ENCODE measurements at places on chromosomes 5 and 9.

DNA sequence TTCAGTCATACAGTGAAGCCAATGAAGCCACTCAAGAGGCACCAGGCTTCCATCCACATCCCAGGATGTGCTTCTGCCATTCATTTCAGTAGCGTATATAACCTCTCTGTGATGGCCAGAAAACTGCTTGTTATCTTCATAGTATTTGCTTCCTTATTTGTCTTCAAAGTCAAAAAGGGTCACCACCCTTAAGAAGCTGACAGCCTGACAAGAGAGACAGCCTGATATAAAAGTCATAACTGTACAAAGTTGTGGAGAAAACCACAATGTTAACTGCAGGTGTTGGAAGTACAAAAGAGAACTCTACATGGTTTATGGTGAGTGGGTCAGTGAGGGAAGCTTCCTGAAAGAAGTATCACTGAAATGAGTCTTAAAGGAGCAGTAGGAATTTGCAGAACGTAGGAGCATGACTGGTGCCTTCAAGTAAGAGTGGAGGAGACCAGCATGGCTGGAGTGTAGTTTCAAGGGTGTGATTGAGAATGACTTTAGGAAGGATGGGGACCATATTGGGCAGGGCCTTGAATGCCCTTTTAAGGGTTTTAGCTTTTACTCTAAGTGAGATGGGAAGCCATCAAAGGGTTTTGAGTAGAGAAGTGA is 33.7 kb downstream of the NIM1K start:
- DNase-seq: no peak

GRCh38 chr9:132018957-132019405 is 60.7 kb downstream of the MED27 start:
- peak; percentile 87 for DNase-seq

- DNase-seq: no peak
These were observed 92.8 kb upstream of the LRRTM2 start for GRCh38 chr5:138967791-138968448.

DNA sequence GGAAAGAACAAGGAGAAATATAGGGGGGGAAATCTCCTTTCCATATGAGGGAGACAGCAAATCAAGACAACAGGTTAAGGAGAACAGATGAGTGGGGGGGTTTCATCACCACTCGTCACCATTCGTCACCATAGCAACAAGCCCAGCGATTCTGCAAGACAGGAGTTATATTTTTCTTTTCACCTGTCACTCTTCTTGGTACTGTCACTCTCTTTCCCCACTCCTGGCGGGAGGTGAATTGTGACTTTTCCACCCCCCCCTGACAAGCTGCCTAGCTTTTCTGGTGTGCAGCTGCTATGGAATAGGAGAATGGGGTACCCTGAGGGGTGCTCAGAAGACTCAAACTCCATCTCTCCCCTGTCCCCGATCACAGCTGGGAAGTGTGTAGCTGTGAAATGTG is 239.9 kb downstream of the FAM114A2 start:
- DNase-seq: no peak

- peak; percentile 86 for DNase-seq
These were observed 472 bp upstream of the UBTD2 start for GRCh38 chr5:172283862-172284610.

GRCh38 chr9:92138157-92138959 is 23.1 kb upstream of the SPTLC1 start:
- peak; percentile 31 for DNase-seq

DNA sequence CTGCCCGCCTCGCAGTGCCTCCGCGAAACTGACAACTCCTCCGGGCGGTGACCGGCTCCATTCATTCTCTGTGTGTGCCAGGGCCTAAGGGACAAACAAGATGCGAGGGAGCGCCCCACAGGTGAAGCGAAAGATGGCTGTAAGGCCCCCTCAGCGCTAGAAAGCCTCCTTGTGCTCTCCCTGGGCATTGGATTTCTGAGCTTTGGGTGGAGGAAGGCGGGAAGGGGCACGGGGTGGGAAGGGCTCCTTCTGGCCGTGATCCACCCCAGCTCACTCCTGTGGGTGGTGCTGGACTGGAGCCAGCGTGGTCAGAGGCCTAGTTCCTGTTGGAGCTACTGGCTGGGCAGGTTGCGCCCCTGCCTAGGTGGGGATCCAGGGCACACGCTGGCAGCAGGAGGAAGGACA is 943 bp downstream of the GALNT12 start:
- no peak for DNase-seq

GRCh38 chr5:152356506-152356905 is 48.6 kb downstream of the NMUR2 start:
- no peak for DNase-seq

- DNase-seq: no peak
These were observed 1.4 kb downstream of the RASGEF1C start for GRCh38 chr5:180207593-180207992.

DNA sequence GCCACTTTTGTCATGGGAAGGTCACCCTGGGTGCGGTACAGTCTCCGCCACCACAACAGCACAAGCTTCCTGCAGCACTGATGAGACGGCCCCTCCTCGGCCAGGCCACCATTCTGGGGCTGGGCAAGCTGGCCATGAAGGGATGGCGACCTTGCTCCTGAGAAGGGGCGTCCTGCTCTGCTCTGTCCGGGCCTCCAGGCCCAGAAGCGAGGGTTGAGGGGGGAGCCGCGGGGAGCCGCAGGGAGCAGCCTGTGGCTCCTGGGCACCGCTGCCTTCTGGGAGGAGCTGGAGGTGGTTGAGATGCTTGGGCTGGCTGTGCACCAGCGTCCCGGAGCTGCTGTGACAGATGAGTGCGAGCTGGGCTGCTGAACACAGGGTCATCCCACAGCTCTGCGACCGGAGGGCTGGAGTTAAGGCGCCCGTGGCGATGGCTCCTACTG is 84.3 kb upstream of the RAPGEF1 start:
- no peak for DNase-seq

DNA sequence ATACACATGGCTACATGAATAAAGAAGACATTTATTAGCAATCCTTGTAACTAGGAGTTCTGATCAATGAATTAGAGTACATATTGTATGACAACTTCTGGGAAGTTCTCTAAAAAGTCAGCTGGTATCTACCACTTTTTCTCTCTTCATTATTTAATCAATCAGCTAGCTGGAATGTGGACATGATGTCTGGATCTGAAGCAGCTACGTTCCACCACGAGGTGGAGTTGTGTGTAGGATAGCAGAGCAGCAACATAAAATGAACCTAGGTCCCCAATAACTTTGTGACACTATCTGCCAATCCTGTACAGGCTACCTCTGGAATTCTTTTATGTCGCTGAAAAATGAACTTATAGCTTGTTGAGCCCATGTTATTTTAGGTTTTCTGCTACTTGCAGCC is 32.9 kb upstream of the ENTREP1 start:
- DNase-seq: no peak

DNA sequence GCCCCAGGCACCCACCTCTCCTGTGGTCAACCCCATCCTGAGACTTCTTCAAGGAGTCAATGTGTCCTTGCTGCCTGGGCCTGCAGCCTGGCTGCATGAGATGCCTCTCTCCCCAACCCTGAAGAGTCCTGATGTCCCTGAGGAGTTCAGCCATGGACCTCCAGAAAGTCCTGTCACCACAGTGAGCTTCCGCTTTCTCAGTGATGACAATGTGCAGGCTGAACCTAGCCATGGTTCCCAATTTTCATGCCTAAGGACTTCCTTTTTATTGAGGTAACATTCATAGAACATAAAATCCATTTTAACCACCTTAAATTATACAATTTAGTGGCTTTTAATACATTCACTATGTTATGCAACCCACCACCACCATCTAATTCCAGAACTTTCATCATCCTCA is 29.1 kb downstream of the DAP start:
- DNase-seq: no peak

GRCh38 chr9:80605793-80606192 is 1034.0 kb downstream of the TLE4 start:
- no peak for DNase-seq

DNA sequence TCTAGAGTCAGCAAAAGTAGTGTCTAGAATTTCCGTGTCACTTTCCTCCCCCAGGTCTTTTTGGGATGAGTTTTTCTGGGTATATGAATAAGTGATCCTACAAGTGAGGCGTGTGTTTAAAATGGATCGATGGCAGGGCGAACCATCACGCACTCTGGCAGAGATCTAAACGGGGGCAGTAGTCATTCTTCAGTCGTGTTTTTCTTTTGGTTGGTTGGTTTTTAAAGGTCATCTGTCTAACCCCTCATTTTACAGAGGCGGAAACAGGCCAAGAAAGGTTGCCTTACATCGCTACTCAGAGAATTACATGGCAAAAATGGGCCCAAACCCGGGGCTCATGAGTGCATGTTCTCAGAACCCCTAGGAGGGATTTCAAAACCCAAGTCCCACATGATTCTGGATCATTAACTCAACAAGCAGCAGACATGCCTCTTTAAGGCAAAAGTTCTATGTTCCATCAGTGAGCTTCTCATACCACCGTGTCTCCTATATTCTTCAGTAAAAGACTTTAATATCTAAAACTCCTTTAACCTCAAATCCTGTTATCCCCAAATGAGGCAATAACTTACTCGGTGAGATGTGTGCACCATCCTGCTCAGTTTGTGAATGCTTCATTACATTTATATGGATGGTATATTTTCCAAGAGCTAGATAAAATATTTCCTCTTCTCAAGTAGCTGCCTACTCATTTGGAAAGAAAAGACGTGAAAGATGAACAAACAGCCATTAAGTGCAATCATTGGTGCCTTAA is 145.8 kb downstream of the AOPEP start:
- DNase-seq: no peak

DNA sequence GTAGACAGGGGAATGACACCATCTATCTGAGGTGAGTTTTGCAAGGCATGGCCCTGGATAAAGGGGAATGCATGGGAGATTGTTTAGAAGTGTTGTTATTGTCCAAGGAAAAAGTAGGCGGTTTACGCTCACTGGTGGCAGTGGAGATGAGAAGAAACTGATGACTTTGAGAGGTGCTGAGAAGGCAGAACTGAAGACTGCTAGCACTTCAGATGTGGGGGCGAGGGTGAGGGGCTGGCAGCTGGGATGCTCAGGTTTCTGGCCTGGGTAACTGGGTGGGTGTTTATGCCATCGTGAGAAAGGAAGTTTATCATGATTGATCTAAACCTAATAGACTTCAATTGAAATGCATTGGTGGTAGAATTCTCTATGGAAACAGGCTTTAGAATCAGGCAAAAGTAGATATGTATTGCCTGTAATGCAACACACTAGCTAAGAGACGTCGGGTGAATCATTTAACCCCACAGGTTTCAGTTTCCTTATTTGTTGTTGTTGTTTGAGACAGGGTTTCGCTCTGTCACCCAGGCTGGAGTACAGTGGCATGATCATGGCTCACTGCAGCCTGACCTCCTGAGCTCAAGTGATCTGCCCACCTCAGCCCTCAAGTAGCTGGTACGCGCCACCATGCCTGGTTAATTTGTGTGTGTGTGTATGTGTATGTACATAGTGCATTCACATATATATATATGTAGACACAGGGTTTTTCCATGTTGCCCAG is 123.5 kb downstream of the SLC24A2 start:
- DNase-seq: no peak

DNA sequence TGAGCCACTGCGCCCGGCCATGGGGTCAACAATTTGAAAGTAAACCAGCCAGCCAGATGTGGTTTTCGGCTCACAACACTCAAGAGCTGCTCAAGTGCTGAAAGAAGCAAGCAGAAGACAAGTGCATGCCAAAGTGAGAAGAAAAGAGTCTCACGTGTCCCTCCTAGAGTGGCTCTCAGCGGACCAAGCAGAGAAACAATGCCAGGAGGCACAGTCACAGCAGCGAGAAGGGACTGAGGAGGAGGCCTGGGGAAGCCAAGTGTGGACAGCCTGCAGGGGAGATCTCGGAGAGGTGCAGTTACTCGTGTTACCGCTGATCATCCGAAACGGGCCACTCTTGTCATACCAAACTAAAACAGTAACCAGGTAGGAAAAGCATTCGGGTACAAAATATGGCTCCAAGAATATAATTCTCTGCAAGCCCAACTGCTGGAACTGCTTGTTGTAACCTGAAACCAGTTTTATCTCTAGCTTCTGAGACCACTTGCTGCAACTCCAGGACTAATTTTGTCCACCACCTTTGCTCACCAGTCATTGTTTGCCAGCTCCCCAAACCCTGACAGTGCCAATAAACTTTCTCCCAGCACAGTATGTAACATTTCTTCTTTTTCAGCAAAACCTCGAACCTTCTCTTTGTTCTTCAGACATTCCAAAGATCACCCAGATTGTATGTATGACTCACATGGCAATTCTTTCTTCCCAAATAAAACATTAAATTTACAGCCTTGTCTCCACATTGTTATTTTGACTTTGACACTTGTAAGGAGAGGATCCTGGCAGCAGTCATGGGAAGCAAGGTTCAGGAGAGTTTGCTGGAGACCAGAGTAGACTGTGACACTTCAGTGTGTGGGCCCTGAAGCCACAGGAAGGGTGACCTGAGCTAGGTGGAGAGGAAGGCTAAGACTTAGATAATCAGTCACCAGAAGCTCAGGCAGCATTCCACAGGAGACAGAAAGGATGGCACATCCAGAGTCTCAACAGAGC is 6.3 kb downstream of the SLC35D2 start:
- no peak for DNase-seq

DNA sequence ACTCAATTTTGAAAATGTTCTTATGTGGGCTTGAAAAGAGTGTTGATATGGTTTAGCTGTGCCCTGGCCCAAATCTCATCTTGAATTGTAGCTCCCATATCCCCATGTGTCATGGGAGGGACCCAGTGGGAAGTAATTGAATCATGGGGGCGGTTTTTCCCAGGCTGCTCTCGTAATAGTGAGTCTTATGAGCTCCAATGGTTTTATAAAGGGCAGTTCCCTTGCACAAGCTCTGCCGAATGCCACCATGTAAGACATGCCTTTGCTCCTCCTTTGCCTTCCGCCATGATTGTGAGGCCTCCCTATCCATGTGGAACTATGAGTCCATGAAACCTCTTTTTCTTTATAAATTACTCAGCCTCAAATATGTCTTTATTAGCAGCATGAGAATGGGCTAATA is 71.0 kb downstream of the USP20 start:
- no peak for DNase-seq

- DNase-seq: no peak
These were observed 237.5 kb downstream of the TRIM32 start for GRCh38 chr9:116924462-116925110.

DNA sequence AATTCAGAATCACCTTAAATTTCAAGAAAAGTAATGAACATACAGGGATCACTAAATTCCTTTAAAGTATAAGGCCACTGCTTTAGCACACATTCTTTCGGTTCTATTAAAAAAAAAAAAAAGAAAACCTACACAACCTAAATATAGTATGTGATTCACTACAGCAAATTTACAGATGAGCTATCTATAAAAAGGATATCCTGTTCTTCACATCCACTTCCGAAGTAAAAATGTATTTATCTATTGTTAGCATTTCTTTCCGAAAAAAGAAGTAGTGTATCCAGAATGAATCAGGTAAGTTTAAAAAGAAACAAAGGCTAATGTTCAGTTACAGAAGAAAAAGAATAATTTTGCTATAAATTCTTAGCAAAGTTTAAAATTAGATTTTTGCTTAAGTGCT is 70.2 kb downstream of the ECPAS start:
- no peak for DNase-seq

- DNase-seq: no peak
These were observed 576.2 kb upstream of the CLINT1 start for GRCh38 chr5:158435161-158435616.

Measured in globus pallidus (tissue), 1 donor.